Upper lobe of left lung (tissue), 6 donors: ENCODE measurements at places on chromosomes 4 and X.

- no peak for DNase-seq
Measured at GRCh38 chr4:130257271-130257670, 1161.3 kb downstream of the C4orf33 start.

GRCh38 chr4:140237616-140238350, 83.8 kb upstream of the MAML3 start:
- DNase-seq: peak; percentile 74

DNA sequence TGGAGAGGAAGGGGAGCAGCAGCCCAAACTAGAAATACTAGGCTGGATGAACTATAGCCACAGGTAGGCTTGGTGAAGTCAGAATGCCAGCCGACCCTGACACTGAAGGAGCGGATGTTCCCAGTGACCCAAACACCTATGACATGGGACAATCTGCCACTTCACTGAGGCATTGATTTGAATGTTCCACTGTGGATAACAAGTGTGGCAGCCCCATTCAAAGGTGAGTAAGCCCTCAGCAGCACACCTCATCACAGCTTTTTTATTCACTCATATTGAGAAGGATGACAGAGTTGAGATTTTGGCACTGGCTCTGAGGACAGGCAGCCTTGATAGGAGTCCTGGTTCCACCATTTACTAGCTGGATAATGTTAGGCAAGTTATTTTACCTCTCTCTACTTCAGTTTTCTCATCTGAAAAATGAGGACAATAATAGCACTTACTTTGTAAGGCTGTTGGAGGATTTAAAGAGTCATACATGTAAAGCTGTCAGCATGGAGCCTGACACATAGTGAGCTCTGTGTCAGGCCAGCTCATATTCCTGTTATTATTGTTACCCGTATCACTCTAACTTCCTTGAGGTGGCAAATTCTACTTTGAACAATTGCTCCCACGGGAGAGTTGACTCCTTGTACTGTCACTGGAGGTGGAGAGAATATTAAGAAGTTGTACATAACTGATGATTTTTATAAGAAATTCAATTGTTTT, 114.6 kb downstream of the RASL11B start:
- DNase-seq: no peak

- DNase-seq: no peak
Measured at GRCh38 chr4:182219411-182220056, 23.7 kb upstream of the TENM3 start.

DNA sequence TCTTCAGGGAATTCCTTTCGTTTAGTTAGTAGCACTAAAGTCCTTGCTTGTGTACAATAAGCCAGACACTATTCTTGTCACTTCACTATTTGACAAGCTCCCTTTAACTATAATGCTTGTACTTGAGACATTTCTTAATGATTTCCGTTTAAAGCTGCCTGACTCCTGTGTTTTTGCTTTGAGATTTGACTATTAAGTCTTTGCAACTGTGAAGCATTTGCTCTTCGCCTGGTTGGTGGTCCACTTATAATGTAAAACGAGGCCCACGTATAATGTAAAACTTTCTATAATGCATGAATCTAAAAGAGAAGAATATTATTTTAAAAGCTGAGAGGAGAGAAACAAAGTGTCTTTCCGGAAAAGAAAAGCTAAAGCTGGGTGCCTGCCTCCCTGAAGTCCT, 204.1 kb upstream of the FAM47C start:
- DNase-seq: no peak
